ENCODE measurements at places on chromosomes 7 and 10. TPM values are rescaled to one million over a fixed set of nuclear protein-coding genes. Genes with fewer than 3 reads are reported as not detected.

The TRIM74 gene
- total RNA-seq = not detected

The PDE1C gene
- 143 TPM for total RNA-seq

The MCMBP gene
- 48.1 TPM for total RNA-seq

The BLNK gene
- 0.36 TPM for total RNA-seq

The FAM25G gene
- not detected for total RNA-seq

The LRRC18 gene
- not detected for total RNA-seq

The CDH23 gene
- under 0.01 TPM for total RNA-seq

The GNAT3 gene
- not detected for total RNA-seq

The MSMB gene
- total RNA-seq = not detected

The PDCD4 gene
- total RNA-seq = 73.8 TPM

The NKX6-2 gene
- total RNA-seq = not detected

The CLRN3 gene
- not detected for total RNA-seq

The MYO1G gene
- total RNA-seq = 0.29 TPM

The PAOX gene
- 7.6 TPM for total RNA-seq
